Nephron progenitor cell (in vitro differentiated cells): ENCODE measurements at places on chromosomes 4 and X.
A peak's percentile ranks its signal among the peaks of the same experiment; 100 is the strongest.

DNA sequence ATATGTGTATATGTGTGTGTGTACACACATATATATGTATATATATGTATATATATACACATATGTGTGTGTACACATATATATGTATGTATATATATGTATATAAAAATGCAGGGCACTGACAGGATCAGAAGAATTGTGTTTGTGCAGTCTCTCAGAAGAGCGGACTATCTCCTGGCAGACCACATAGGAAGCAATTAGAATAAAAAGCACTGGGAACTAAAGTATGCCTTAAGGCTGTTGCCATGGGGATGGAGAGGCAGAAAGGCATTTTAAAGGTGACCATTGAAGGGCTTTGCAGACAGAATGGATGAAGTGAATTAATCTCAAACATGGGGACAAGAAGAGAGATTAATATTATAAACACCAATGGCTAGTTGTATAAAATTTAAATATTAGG is 33.7 kb upstream of the USP51 start:
- no peak overlapping the region for H3K27ac ChIP-seq
- DNase-seq, result no peak
- H3K36me3 ChIP-seq, result no peaks in the 10 kb centered on the region
- no peaks in the 10 kb centered on the region for H3K4me1 ChIP-seq

- no peak overlapping the region for H3K27ac ChIP-seq
- DNase-seq, result peak; percentile 71
- peak overlapping the region; percentile 74 for H3K4me3 ChIP-seq
- no peaks in the 10 kb centered on the region for H3K36me3 ChIP-seq
- H3K27me3 ChIP-seq, result peaks cover 100% of the 10 kb centered on the region
These were observed 22.2 kb upstream of the HMX1 start for GRCh38 chr4:8893624-8894423.

DNA sequence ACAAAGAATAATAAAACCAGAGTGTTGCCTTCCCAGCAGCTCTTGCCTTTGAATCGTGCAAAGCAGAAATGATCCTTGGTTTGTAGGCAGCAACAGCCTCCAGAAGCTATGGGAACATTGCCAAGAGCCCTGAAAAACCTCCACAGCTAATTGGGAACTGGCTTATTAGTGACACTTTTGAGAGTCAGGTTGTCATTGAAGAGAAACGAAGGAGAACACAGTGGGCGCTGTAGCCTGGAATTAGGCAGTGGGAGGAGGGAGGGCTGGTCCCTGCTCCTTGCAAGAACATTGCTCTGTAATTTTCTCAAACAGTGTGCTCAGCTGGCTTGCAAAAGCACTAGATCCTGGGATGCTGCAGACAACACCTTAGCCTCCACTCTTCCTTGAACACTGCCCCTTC is 331.5 kb upstream of the EMCN start:
- H3K4me1 ChIP-seq, result no peaks in the 10 kb centered on the region
- no peaks in the 10 kb centered on the region for H3K36me3 ChIP-seq
- no peak overlapping the region for H3K27ac ChIP-seq
- no peak overlapping the region for H3K4me3 ChIP-seq
- no peaks in the 10 kb centered on the region for H3K27me3 ChIP-seq

DNA sequence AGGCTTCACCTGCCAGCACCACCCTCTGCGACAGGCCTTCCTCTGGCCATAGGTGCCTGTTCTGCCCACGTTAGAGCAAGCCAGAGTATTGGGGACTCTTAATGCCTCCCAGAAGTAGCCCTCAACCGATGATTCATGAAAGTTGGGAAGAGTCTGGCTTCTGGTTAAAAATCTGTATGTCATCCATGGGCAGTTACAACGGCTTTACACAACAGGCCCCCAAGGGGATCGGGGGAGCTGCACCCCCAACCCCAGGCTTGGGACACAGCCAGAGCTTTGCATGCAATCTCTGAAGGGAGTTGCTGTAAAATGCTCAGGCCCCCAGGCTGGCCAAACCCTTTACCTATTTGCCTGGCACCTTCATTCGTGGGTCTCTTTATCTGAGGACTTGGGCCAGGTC is 5.4 kb upstream of the CYTL1 start:
- H3K4me3 ChIP-seq, result no peak overlapping the region
- no peaks in the 10 kb centered on the region for H3K36me3 ChIP-seq
- H3K4me1 ChIP-seq, result no peaks in the 10 kb centered on the region
- no peak for DNase-seq
- no peak overlapping the region for H3K27ac ChIP-seq

GRCh38 chr4:151459375-151459774 is 50.4 kb downstream of the FHIP1A start:
- DNase-seq, result no peak
- peak overlapping the region; percentile 95 for H3K27ac ChIP-seq
- peak overlapping the region; percentile 62 for H3K4me3 ChIP-seq
- H3K27me3 ChIP-seq, result peaks cover 3% of the 10 kb centered on the region
- peaks cover 46% of the 10 kb centered on the region for H3K4me1 ChIP-seq

DNA sequence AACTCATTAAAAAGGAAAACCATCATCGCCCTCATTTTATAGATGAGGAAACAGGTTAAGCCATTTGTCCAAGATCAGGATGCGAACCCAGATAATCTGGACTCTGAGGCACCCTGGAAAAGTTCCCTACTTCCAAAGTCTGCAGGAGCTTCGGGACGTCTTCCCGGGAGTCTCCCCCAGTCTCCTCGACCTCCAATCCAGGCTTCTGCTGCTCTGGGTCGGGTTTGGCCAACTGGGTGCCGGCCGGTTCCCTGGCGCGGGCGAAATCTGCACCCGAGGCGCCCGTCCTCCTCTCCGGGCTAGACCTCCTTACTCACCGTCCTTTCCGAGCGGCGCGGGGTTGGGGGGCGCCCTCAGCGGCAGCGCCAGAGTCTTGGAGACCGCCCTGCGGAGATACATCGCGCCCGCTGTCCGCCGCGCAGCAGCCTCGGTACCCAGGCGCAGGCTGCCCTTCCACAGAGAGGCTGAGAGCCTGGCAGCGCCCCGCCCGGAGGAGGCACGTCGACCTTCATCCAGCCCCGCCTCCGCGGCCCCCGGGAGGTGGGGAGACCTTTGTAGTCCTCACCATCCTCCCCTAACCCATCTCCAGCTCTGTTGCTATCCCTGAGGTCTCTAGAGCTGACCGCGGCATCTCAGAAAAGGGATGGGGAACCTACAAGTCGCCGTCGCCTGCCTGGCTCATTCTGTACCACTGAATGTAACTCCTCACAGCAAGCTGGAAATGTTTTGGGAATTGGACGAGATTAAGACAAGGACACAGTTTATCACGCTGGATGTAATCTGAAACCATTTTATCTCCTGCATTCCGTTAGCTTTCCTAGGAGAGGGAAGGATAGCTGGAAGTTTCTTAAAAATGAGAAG is at the start of gene MGARP:
Gene MGARP, minus strand, starts transcription at position 466 of the 861 bp plus-strand sequence. Its CDS starts 67 bp downstream, at position 399.
- H3K27ac ChIP-seq, result no peak within 1 kb of the TSS
- H3K36me3 ChIP-seq, result peaks cover 8% of the 10 kb centered on the region
- peak; percentile 69 for DNase-seq
- H3K27me3 ChIP-seq, result peaks cover 78% of the 10 kb centered on the region
- peak within 1 kb of the TSS; percentile 84 for H3K4me3 ChIP-seq

DNA sequence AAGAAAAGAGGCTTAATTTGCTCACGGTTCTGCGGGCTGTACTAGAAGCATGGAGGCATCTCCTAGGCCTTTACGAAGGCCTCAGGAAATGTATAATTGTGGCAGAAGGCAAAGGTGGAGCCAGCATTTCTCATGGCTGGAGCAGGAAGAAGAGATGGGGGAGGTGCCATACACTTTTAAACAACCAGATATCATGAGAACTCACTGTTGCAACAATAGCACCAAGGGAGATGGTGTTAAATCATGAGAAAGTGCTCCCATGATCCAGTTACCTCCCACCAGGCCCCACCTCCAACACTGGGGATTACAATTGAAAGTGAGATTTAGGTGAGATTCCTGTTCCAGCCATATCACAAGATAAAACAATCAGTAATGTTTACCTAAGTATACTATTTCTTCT is 45.5 kb downstream of the MTHFD2L start:
- H3K4me3 ChIP-seq, result no peak overlapping the region
- no peaks in the 10 kb centered on the region for H3K27me3 ChIP-seq
- peaks cover 30% of the 10 kb centered on the region for H3K4me1 ChIP-seq
- DNase-seq, result no peak

DNA sequence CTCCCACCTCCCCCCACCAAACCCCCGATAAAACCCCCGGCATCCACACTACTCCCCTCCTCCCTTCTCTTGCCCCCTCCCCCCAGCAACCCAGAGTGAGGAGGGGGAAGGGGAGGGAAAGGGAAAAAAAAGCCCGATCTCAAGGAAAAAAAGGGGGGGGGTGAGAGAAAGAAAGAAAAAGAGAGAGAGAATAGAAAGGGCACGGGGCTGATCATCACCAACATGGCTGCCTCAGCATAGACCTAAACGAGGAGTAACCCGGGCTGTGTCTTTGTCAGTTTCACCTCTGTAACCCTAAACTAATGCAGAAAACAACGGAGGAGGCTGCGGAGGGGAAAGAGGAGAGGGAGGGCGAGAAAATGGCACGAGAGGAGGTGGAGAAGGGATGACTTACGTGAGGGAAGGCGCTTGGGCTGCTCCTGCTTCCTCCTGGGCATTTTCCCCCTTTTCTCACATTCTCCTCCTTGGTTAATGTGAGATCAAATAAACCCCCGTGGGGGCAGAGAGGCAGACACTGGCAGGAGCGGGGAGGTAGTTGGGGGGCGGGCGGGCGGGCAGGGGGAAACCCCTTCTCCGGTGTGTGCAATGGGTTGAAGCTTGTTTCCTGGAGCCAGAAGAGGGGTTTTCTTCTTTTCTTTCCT is 532 bp downstream of the ZNF827 start:
- H3K27me3 ChIP-seq, result no peaks in the 10 kb centered on the region
- H3K27ac ChIP-seq, result peak overlapping the region; percentile 99
- H3K36me3 ChIP-seq, result peaks cover 5% of the 10 kb centered on the region
- peak overlapping the region; percentile 92 for H3K4me3 ChIP-seq
- peak; percentile 27 for DNase-seq

DNA sequence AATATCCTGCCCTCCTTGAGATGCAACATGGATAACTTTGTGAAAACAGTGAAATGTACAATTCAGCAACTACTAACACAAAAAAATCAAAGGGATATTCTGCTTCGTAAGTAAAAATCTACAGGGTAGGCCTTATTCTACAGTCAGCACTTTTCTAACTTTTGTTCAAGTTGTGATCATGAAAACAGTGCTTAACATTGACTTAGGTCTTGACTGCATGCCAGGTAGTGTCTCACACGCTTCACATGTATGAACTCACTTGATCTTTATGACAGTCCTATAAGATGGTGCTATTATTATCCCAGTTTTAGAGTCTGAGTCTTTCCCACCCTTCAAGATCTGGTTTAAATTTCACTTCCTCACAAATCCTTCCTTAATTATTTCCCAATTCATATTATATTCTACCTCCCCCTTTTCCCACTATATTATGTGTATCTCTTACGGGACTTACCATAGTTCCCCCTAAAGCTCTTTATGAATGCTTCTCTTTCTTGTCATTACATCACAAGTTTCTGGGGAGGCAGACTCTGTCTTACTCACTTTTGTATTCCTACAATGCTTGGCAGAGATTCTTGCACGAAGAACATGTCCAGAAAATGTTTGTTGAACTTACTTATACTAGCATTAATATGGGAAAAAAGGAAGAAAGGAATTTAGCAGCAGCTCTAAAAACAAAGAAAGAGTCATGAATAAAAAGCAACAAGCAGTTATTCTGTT is 179.8 kb downstream of the SCFD2 start:
- H3K36me3 ChIP-seq, result peaks cover 5% of the 10 kb centered on the region
- H3K4me1 ChIP-seq, result peaks cover 12% of the 10 kb centered on the region
- H3K27ac ChIP-seq, result no peak overlapping the region
- no peak overlapping the region for H3K4me3 ChIP-seq
- H3K27me3 ChIP-seq, result no peaks in the 10 kb centered on the region
- no peak for DNase-seq

DNA sequence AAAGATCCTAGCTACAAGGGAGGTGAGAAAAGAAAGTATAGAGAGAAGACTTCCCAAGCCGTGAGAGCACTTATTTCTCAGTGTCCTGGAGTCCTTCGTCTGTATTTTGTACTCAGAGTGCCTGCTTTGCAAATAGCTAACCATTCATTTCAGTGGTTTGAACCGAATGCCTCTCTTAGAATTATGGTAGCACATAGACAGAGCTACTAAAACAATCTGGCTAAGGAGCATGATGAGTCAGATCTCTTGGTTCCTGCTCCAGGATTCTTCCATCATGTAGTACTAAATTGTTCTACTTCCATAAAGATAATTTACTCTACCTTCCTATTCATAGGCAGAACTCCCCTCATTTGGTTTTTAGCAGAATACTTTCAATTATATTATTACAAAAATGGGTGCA is 946.6 kb downstream of the STIM2 start:
- no peak overlapping the region for H3K4me3 ChIP-seq
- H3K4me1 ChIP-seq, result peaks cover 18% of the 10 kb centered on the region
- no peaks in the 10 kb centered on the region for H3K36me3 ChIP-seq
- no peak for DNase-seq

DNA sequence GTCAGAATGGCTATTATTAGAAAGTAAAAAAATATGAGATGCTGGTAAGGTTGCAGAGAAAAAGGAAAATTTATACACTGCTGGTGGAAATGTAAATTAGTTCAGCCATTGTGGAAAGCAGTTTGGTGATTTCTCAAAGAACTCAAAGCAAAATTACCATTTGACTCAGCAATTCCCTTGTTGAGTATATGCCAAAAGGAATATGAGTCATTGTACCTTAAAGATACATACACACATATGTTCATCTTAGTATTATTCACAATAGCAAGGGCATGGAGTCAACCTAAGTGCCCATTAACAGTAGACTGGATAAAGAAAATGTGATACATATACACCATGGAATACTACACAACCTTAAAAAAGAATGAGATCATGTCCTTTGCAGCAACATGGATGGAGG is 148.2 kb downstream of the COMMD8 start:
- H3K4me3 ChIP-seq, result no peak overlapping the region
- no peak overlapping the region for H3K27ac ChIP-seq
- H3K27me3 ChIP-seq, result no peaks in the 10 kb centered on the region
- no peak for DNase-seq
- H3K4me1 ChIP-seq, result no peaks in the 10 kb centered on the region

- DNase-seq, result no peak
- no peak overlapping the region for H3K4me3 ChIP-seq
- no peaks in the 10 kb centered on the region for H3K36me3 ChIP-seq
These were observed 36.7 kb upstream of the H2AZ1 start for GRCh38 chr4:99986792-99987191.

DNA sequence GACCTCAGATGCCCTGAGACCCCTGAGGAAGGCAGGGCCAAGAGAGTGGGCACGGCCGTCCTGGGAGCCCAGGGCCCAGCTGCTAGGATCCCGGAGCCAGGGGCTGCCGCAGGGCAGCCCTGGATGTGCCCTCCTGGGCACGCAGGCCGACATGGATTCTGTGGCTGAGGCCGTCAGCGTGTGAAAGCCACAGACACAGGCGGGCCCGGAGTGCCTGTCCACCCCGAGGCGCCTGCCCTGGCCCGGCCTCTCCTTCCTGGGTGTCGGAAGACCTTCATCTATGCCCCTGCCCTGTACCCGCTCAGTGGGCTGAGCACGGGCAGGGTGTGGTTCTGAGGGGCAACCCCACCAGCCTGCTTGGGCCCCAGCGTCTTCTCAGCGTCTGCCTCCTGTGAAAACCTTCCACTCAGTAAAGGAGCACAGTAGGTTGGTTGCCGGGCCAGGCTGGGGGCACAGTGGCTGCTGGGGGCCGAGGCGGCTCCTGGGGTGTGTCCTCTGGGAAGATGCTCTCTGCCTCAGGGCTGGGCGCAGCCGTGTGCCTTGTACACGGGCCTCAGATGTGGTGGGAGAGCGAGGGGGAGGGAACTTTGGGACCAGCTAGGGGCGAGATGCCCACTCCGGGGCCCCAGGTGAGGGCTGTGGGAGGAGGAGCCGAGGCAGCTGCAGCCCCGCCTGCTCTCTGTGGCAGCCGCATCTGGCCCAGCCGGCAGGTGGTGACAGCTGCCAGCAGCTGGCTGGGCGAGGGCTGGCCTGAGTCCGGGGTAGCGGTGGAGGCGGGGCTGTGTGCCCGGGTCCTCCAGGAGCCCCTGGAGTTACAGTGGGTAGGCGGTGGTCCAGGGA is 20.8 kb downstream of the FGFRL1 start:
- no peaks in the 10 kb centered on the region for H3K36me3 ChIP-seq
- no peak overlapping the region for H3K27ac ChIP-seq
- H3K4me1 ChIP-seq, result peaks cover 19% of the 10 kb centered on the region
- H3K4me3 ChIP-seq, result no peak overlapping the region
